AG09309 (cell line): ENCODE measurements at places on chromosomes 16 and 17.

- DNase-seq: no peak
These were observed 3.1 kb upstream of the CYTH1 start for GRCh38 chr17:78785011-78785662.

DNA sequence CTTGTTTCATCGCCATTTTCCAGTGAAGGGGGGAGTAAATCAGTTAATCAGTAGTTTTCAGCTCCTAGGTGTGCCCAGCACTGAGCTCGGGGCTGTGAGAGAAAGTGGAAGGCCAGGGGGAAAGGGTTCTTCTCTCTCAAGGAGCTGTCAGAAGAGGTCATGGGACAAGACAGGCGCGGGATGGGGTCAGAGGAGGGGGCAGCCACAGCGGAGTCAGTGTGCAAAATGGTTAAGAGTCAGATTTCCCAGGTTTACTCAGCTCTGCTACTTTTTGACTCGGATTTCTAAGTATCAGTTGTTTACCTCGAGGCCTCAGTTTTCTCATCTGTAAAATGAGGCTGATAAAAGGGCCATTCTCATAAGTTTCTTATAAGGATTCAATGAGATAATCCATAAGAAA, 4.3 kb upstream of the XYLT1 start:
- no peak for DNase-seq

GRCh38 chr16:401468-402348, at the start of gene DECR2:
TSS of gene DECR2 (plus strand) at chr16:401885. CDS start at chr16:401964, 79 bp downstream.
- no peak for DNase-seq

DNA sequence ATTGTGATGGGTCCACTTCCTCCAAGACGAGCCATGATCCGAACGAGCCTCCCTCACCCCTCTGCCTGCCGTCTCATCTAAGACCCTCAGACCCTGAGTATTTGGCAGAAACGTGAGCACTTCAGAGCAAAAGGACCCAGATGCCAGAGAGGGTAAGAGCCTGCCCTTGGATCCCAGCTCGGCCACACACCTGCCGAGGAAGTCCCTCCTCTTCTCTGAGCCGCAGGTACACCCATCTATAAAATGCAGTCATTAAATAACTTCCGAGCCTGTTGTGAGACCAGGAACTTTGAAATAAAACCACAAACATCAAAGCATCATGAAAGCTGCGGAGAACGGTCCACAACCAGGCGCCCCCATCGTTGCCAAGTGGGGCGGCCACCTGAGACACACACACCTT, 64.8 kb upstream of the DOC2B start:
- no peak for DNase-seq

DNA sequence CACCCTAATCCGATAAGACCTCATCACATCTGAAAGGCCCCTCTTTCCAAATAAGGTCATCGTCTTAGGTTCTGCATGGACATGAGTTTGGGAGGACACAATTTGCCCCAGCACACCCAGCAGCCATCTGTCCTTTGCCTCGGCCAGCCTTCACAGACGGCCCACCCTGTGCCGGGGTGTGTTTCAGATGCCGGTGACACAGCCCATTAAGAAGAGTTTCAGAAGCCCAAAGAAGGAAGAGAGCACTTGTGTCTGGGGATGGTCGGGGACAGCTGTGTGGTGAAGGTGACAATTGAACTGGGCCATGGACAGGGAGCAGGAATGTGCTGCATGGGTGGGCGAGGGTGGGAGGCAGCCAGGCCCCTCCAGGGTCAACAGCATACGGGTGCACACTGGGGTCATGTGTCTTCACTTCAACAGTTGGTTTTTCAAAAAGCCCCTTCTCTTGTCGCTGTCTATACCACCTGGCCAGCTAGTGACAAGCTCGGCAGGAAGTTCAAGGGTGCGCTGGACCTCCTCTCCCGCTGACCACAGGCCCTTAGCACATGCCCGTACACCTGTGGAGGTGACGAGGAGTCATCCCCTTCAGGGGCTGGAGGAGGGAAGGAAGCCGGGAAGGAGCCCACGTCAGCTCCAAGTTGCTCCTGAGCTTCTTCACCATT, 183.1 kb downstream of the C16orf95 start:
- no peak for DNase-seq

- no peak for DNase-seq
These were observed 44.1 kb downstream of the GTF3C1 start for GRCh38 chr16:27505297-27506236.

GRCh38 chr17:75749545-75750389, 15.2 kb downstream of the GALK1 start:
- no peak for DNase-seq
